ENCODE measurements at places on chromosomes 1 and 21.

GRCh38 chr1:158952416-158952815, 21.1 kb downstream of the PYHIN1 start:
- no peak for DNase-seq

DNA sequence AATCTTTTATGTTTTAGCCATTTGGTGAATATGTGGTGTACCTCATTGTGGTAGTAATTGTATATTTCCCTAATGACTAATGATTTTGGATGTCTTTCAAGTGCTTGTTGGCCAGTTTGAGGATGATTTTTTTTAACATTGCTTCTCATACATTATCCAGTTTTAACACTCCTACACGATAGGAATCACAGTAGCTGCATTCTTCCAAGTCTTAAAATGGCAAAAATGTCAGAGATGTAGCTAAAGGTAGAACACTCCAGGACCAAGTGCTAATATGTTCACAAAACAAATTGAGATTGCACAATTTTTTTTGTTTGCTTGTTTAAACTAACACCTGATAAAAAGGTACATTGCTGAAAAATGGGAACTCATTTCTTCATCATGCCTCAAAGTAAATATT, 11.7 kb downstream of the USP25 start:
- no peak for DNase-seq

GRCh38 chr1:226002667-226003501, 3.7 kb upstream of the SDE2 start:
- peak; percentile 64 for DNase-seq

GRCh38 chr1:162736184-162736583, 54.3 kb upstream of the HSD17B7 start:
- DNase-seq: no peak

GRCh38 chr1:36520771-36521420, 38.2 kb upstream of the CSF3R start:
- DNase-seq: no peak

DNA sequence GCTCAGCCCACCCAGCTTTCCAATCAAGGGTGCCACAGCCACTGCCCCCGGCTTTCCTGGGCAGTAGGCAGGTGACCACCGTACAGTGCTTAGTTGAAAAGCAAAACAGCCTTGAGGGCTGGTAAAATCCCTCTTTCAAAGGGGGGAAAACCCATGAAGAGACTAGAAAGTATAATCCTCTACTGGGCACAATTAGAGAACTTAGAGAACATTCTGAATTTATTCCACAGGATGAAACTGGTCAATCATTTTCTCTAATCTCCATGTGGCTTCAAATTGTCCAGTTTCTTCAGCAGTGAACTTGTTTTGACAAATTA, 15.3 kb upstream of the LRRC47 start:
- DNase-seq: no peak

Measured in GM04503 (cell line).